IMR-90 (cell line): ENCODE measurements at places on chromosomes 5 and 9.

DNA sequence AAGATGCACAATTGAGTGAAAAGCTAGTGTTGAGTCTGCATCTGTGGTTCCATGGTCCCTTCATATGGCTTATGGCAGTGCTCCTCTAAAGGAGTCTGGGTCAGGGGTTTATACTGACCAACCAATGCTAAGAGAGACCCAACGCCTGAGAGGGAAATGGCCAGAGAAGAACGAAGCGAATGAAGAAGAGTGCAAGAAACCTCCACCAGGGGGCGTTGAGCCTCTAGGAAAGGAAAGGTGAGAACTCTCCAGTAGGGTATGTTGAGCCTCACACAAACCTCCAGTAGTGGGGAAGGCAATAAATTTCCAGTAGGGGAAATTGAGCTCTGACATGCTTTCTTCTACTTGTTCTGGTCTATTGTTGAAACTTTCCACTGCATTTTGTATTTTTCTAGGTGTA is 470.6 kb downstream of the PRDM9 start:
- no peak for DNase-seq

DNA sequence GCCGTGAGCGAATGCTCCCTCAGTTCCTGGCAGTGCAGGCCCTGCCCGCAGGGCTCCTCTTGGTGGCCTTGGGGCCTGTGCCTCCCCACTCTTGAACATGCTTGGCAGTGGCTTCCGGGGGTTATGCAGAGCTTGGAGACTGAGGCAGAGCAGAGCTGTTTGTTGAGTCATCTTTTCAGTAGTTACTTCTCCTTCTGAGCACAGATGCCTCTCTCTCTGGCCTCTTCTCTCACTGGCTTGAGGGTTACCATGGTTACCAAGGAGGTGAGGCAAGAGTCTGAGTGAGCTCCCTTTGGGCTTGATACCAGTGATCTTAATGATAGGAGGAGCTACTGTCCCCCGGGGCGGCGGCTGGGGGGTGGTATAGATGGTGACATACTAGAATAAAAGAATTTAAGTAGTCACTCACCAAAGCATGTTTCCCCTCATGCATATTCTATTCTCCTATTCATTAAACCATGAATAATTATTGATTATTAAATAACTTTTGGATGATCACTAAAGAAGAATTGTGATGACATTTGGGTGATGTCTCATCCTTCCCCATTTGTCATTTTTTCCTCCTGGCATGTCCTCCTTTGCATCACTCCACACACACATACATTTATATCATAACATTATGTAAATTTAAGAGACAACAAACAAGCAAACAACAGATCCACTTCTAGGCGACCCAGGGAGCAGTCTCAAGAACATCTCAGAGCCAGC is 111.1 kb downstream of the ARHGAP26 start:
- peak; percentile 91 for DNase-seq

DNA sequence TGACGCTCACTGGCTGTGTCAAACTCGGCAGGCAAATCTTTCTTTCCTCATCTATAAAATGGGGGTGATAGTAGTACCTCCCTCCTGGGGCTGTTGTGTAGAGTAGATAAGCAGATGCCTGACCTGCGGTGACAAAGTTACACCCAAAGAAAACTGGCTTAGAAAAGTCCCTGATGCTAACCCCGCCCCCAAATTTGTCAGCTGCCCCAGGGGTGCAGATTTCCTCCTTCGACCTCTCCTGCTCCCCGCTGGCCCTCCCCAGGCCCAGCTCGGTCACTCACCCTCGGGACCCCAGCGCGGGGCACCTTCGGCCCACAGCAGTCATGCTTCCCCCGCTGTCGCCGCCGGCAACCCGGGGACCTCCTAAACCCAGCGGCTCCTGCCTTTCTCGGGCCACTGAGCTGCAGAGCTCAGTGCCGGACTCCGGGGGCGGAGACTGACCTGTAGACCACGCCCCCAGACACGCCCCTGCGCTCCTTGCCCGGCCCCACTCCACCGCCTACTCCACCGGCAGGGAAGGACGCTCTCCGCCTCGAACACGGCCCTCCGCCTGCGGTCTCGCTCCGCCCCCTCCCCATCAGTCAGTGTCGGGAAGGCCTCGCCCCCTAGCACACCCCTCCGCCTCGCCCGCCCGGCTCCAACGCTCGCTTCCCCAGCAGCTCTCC is 7.4 kb downstream of the SH2D3C start:
- peak; percentile 95 for DNase-seq

DNA sequence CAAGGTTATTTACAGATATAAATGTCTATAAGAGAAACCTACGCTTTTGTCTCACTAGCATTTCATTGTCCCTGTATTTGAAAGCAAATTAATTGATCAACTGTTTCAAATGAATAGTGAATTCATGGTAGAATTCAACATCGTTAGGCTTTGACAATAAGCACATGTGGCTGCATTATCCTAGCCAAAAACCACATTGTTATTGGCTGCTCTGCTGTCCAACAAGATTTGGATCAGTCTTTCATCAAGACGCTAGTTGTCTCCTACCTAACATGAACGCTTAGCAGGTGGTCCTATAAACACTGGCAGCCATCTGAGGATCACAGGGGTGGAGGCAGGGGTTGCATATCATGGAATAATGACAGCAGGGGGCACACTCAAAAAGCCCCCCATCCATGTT is 455.0 kb downstream of the CTNND2 start:
- no peak for DNase-seq

DNA sequence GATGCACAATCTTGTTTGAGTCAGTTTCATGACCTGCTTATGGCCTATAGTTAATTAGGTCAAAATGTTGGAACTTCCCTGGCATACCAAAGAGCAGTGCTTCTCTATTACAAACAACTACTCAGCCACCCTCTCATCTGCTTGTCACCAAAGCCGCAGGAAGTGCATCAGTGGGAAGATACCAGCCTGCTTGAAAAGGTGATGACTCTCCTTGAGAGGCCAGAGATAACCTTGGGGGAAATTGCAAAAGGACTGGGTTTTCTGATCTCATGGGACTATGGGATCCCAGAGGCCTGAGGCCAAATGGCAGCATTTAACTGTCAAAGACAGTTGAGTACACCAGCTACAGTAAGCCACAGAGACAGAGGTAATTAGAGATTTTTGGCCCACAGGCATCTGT is 69.9 kb downstream of the C9orf57 start:
- DNase-seq, result no peak

- DNase-seq, result no peak
These were observed 70.9 kb downstream of the SH3RF2 start for GRCh38 chr5:146007270-146007669.

DNA sequence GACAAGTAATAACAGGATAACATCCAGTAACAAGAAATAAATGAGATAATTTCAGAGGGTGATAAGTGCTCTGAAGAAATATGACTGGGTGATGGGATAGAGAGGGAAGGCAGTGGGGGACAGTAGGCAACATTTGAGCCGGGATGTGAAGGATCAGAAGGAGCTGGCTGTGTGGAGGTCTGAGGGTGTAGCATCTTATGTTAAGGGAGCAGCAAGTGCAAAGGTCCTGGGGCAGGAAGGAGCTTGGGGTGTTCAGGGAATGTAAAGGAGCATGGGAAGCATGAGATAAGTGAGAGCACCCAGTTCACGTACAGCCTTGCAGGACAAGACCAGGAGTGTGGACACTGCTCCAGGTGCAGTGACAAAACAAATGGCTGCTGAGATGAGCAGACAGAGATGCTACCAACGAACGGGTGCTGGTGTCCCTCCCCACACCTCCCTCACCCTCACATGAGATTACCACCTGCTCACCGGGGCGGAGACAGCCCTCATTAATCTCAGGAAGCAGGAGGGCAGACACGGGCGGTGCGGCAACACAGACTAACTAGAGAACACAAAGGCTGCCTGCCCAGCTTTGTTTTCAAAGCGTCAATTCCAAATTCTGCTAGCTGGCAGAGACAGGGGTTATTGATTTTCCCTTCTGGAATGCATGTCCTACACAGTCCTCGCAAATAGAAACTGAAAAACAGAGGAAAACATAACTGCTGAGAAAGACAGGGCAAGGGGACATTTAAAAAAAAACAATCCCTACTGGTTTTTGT is 298.1 kb upstream of the PANK3 start:
- no peak for DNase-seq

GRCh38 chr5:425714-426113 is 17.3 kb upstream of the EXOC3 start:
- no peak for DNase-seq

DNA sequence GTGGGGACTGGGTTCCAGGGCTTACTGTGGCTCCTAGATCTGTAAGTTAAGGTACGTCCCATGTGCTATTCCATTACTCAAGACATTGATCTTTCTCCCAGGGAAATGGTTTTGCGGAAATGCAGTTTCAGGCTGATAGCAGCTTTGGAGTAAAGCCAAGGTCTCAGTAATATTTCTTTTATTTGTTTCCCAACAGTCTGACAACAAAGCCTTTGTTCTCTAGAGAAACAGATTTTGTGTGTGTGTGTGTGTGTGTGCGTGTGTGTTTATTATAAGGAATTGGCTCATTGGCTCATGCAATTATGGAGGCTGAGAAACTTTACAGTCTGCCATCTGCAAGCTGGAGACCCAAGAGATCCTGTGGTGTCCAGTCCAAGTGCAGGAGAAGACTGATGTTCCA is 12.1 kb upstream of the POC5 start:
- no peak for DNase-seq

- DNase-seq, result no peak
These were observed 164.4 kb upstream of the NR3C1 start for GRCh38 chr5:143567583-143568504.

DNA sequence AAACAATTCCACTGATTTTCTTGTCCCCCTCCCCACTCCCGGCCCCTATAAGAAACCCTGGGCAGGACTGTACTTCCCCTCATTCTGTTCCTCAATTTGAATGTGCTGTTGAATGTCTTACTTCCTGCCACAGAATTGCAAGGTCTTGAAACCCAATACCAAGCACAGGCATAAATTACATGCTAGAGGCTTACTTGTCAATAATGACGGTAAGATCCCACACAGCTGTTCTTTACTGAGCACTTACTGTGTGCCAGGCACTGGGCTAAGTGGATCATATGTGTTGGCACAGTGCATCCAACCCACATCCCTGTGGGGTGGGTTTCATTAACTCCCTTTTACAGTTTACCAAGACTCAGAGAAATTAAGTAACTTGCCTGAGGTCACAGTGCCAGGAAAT is 63.4 kb downstream of the MVB12B start:
- no peak for DNase-seq

GRCh38 chr9:127066060-127066850 is 56.2 kb downstream of the ANGPTL2 start:
- DNase-seq, result peak; percentile 60

DNA sequence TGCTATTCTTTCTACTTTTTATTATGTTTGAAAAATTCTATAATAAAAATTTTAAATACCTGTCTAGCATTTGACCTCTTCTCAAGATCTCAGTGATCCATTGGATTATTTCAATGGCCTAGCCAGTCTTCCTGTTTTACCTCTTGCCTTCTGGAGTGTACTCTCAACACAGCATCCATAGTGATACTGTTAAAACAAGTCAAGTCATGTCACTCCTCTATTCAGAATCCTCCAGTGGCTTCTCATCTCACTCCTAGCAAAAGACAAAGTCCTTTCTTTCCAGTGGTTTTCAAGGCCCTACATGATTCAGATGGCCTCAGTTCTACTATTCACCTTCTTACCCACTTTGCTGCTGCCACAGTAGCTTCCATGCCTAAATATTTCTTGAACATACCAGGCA is 1.8 kb downstream of the MARVELD2 start:
- no peak for DNase-seq

DNA sequence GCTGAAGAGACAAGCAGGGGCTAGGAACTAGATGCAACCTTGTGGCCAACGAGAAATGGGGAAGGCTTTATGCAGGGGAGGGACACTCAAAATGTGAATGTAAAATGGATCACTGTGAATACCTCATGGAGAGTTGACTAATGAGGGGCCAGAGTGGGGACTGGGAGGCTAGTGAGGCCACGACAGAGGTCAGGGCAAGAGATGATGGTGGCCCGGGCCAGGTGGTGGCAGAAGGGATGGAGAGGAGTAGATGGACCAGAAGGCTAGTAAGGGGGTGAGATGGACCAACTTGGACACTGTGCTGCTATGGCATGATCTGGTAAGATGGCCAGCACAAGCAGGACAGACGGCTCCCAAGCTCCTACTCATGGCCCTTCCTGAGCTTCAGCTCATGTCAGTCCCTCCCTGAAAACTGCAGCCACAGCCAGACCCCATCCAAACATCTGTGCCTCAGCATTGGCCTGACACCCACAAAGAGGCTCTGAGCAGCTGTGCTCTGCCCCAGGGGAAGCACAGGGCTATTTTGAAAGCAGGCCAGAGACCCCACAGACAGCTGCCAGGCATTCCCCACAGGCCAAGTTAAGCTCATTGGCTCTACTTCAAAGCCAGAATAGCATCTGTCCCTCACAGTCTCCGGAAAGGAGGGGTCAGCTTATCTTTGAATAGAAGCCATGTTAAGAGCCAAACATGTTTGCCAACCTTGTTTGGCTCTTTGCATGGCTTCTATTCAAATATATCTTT is 22.1 kb downstream of the P4HA2 start:
- peak; percentile 25 for DNase-seq

GRCh38 chr5:94551858-94552257 is 66.5 kb downstream of the KIAA0825 start:
- no peak for DNase-seq

DNA sequence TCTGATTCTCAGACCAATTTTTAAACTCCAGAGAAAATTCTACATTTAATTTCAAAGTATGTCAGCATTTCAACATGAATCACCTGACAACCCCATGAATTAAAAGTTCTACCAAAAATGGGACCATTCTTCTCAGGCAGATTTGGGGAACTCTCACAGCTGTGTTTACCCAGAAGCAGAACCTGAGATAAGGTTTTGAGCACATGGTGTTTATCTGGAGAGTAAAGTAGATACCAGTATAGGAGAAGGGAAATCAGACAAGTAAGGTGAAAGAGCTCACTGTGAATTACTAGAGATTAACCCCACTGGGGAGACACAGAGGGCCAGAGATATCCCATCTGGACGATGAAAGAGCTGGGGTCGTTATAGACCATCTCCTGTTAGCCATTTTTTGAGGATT is 729.1 kb downstream of the DNAH5 start:
- no peak for DNase-seq

GRCh38 chr9:129665389-129665775 is at the start of gene PRRX2:
Gene PRRX2, plus strand, starts transcription at chr9:129665647. Its CDS starts 221 bp downstream, at chr9:129665868.
- DNase-seq, result peak; percentile 43

DNA sequence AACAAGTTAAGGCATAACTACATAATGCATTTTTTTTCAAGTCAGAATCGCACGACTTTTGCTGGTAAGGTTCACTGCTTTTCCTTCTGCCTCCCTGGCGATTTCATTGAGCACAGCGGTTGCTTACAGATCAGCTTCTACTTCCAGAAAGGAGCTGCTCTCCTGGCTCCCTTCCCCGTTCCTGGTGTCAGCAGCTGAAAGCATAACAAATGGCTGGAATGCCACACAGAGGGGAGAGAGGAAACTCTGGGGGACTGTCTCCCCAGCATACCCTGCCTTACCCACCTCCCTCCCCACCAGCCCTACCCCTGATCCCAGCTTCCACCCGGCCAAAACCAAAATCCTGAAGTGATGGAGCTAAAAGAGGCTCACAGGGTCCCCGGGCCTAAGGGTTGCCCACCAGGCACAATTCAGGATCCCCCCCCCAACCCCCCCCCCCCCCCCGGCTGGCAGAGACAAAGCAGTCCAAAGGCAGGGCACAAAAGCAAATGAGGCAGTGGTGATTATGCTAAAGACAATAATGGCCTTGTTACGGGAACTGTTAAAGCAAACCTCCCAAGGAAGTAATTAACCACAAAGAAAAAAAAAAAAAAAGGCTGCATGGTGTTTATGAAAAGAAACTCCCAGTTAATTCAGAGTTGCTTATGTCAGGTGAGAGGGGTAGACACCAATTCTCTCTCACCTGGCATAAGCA is 126.1 kb upstream of the WWC1 start:
- DNase-seq, result no peak

GRCh38 chr9:38671372-38671731 is 48.6 kb downstream of the FAM240B start:
- DNase-seq, result no peak

- DNase-seq, result peak; percentile 39
These were observed 134.7 kb downstream of the SLC1A3 start for GRCh38 chr5:36741128-36741527.
